HCT116 (cell line): ENCODE measurements at places on chromosomes 1 and 21. TPM values are rescaled to one million over a fixed set of nuclear protein-coding genes. Genes with fewer than 3 reads are reported as not detected.

GRCh38 chr1:218524526-218524925, 179.4 kb downstream of the TGFB2 start:
- DNase-seq, result no peak

- DNase-seq, result no peak
These were observed 270.4 kb downstream of the GRIK1 start for GRCh38 chr21:29669416-29669815.

DNA sequence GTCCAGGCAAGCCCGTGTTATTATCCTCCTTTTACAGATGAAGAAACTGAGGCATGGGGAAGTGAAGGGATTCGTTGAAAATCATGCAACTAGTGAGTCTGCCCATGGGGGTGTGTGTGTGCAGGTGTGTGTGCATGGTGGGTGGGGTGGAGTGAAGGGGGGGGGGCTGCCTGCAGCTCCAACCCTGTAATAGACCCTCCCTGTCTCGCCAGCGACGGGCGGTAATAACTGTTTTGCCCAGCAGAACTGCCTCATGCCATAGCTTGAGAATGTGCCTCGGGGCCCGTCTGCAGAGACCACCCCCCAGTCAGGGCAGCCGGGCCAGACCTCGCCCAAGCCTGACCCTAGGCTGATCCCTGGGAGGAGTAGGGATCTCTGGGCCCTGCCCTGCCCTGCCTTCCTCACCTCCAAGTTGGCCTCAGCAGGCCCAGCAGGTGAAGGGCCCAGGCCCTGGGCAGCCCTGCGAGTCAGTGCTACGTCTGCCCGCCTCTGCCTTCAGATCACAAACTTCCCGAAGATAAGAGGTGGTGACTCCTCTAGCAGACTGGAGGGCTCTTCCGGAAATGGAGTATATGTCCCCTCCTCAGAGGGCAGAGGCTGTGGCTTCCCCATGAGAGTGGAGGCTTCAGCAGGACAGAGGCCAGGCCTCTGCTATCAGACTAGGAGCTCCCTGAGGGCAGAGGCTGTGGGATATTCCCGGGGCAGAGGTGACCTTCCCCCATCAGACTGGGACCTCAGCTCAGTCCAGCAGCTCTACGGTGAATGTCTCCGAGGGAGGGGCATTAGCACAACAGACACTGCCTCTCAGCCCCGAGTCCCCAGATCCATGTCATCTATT, 15.7 kb upstream of the EPHA2 start:
- DNase-seq, result no peak

Gene EPHX1
- 44.6 TPM for total RNA-seq

Gene FCAMR
- total RNA-seq, result not detected

Gene FPGT
- 12.0 TPM for total RNA-seq
